Fibroblast of villous mesenchyme (primary cell): ENCODE measurements at places on chromosomes 16 and 17. TPM values are rescaled to one million over a fixed set of nuclear protein-coding genes. Genes with fewer than 3 reads are reported as not detected.
A peak's percentile ranks its signal among the peaks of the same experiment; 100 is the strongest.

The RNFT1 gene
- 15.8 and 23.3 TPM in 2 replicates for total RNA-seq

The GID4 gene
- 6.8 and 7.8 TPM in 2 replicates for total RNA-seq

The YPEL2 gene
- 7.1 and 7.8 TPM in 2 replicates for total RNA-seq

GRCh38 chr16:50185005-50185505 lies 31.9 kb downstream of the TENT4B start:
- DNase-seq, result peak; percentile 31

DNA sequence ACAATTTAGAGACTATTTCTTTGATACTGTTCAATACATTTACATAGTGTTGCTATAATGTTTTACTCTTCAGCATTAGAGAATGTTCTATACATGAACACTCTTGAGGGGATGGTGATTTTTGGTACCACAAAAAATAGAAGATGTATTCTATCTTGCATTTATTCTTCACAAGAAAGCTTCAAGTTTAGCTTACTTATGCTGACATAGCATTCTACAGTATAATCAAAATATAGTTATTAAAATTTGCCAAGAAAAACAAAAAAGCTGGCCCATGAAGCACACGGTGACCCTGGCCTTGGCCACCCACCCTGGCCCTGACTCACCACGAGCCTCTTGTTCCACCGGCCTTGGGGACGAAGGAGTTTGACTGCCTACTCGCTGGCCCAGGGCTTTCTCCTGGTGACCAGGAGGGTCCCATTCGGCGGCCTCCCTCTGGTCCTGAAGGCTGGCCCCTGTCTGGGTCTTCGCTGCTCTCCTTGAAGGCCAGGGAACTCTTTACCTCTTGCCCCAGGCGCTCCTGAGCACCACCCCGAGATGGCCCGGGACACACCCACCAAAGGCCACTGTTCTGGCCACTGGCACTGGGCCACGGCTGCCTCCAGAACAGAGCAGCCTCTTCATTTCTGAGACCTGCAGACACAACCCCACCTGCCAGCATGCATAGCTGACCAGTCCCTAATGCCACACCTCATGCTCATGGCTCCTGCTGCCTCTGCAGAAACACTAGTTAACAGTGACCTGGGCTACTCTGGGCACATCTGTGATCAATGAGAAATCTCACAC lies 22.5 kb upstream of the ICAM2 start:
- DNase-seq, result no peak

DNA sequence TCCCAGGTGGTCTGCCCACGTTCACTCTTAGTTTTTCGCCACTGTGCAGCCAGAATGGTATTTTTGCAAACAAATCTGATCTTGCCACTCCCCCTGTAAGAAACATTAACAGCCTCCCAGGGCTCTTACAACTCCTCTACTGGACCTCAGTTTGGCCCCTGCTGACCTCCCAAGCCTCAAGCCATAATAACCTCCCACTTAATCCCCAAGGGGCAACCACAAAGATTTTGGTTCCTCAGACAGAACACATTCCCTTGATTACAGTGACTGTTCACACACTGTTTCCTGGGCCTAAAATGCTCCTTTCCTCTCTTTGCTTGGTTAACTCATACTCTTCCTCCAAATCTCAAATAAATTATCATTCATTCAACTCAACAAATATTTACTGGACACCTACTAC lies 21.5 kb upstream of the CD300E start:
- peak; percentile 2 for DNase-seq

GRCh38 chr16:1432388-1433262 lies 1.7 kb downstream of the PERCC1 start:
- DNase-seq, result no peak

- no peak for DNase-seq
Measured at GRCh38 chr16:16063683-16064082, 114.3 kb downstream of the ABCC1 start.

DNA sequence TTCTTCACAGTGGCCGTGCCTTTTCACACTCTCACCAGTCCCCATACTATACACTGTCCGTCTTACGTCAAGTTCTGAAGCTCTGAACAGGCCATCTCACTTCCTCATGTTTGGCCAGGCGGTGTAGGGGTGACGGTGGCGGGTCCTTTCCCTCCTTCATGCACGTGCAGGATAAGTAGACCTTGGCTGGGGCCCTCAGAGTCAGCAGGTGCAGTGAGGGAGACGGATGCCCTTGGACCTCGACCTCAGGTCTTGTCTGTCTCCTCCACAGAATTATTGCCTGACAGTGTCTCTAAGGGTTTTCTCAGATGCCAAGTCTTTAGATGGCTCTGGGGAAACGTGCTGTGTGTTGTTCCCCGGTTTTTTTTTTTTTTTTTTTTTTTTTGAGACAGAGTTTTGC lies 37.6 kb downstream of the RAB11FIP3 start:
- no peak for DNase-seq

DNA sequence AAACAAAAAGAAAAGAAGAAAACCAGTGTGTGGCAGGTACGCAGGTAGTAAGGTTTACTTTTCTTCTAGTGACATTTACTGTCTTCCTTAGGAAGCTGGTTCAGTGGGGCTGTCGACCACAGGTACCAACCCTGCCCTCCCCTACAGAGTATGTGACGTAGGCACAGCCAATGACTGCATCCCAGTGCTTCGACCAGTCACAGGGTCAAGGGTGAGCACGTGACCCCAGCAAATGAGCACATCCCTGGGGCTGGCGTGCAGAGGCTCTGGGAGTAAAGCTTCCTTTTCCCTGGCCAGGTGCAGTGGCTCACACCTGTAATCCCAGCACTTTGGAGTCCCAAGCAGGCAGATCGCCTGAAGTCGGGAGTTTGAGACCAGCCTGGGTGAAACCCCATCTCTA lies 38.9 kb upstream of the PLCG2 start:
- no peak for DNase-seq

GRCh38 chr16:64469906-64470702 lies 651.8 kb downstream of the CDH11 start:
- peak; percentile 11 for DNase-seq

GRCh38 chr17:49498029-49498615 lies 3.0 kb downstream of the NGFR start:
- no peak for DNase-seq

DNA sequence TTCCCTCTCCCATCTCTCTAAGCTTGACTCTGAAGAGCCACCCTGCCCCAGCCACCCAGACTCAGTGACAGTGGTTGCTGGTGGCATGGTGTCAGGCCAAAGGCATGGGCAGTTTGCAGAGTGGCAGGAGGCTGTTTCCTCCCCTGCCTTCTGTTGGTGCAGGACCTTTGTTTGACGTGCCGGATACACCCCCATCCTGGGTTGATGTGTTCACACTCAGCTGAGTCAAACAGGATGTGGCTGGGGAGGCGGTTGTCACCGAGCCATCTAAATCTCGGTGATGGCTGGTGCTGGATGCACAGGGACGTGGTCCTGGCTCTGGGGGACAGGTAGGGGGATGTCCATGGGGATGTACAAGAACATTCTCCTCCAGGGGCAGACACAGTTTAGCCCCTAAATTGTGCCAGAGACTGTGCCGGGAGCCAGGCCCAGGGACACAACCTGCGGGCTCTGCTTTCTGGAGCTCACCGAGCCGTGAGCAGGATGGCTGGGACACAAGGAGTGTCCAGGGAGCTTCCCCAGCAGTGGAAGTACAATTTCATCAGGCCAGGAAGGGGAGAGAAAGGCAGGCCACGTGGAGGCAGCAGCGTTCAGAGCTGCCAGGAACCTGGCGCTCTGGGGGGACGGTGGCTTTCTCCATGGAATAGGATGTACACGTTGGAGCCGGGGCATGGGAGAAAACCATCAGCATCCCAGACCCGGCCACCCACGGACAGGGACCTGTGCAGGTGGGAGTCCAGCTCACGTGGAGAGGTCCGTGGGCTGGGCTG lies 264.2 kb downstream of the SEC14L1 start:
- no peak for DNase-seq

DNA sequence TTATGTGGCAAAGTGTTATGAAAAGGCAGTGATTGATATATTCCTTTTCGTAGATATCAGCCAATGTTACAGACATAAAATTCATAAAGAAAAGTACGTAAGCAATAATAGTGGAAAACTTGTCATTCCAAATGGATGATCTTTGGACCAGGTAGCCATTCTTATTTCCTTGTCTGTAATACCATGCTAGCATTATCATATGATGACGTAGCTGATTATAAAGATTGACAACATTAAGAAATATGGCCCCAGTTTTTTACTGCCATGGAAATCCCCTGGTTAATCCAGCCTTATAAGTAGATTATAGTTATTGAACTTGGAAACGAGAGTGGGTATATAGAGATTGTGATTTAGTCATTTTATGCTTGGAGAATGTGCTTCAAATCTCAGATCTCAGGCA lies 8.8 kb downstream of the TANC2 start:
- DNase-seq, result no peak

GRCh38 chr16:80583466-80583865 lies 42.7 kb downstream of the DYNLRB2 start:
- DNase-seq, result peak; percentile 72

DNA sequence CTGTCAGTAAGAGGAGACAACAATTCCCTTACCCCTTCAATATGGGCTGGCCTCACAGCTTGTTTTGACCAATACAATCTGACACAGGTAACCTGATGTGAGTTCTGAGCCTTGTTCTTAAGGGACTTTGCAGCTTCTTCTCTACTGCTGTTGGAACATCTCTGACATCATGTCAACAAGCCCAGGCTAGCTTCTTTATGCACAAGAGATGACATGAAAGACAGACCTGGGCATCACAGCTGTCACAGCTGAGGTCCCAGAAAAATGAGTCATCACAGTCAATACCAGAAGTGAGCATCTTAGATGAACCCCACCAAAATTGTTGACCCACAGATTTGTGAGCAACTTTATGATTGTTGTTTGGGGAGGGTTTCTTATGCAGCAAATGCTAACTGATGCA lies 431.7 kb upstream of the PSMD7 start:
- DNase-seq, result no peak

DNA sequence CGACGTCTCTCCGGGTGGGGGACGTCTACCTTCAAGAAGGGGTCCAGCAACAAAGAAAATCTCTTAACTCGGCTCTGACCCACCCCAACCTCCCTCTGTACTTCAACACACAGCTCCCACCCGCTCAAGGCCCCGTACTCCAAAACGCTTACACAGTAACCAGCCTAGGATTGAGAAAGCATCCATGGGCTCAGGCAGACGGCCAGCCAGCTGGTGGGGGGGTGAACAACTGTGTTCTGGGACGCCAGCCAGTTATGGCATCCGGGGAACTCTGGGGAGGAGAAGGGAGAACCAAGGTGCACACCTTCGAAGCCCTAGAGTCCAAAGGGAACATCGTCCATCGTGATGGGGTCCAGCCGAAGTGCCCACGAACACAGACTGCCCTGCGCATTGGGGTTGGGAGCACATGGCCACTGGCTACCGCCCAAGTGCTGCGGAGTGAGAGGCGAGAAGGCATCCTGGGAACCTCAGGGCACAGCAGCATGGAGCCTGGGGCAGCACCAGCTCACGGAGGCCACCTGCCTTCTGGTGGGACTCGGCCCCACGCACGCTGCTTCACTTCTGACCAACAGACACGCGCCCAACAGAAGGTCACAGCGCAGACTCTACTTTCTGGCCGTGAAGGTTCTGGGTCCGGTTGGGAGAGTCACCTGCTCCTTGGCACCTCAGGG lies 14.3 kb downstream of the SLC16A3 start:
- DNase-seq, result peak; percentile 88

- peak; percentile 41 for DNase-seq
Measured at GRCh38 chr17:30005709-30006320, 64.4 kb downstream of the EFCAB5 start.

- DNase-seq, result no peak
Measured at GRCh38 chr16:47480410-47480809, 19.3 kb downstream of the PHKB start.
